ENCODE measurements at places on chromosomes 1 and 21.
A peak's percentile ranks its signal among the peaks of the same experiment; 100 is the strongest.

- no peak for DNase-seq
Measured at GRCh38 chr1:30000266-30000665, 723.1 kb downstream of the MATN1 start.

DNA sequence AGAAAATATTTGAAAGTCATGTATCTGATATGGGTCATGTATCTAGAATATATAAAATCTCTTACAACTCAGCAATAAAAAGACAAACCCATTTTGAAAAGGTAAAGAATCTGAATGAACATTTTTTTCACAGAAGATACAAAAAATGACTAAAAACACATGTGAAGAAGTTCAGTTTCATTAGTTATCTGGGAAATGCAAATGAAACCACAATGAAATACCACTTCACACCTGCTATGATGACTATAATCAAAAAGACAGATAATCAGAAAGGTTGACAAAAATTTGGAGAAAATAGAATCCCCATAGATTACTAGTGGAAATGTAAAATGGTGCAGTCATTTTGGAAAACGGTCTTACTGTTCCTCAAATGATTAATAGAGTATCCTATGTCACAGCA, 631.0 kb downstream of the MRPL39 start:
- no peak for DNase-seq

DNA sequence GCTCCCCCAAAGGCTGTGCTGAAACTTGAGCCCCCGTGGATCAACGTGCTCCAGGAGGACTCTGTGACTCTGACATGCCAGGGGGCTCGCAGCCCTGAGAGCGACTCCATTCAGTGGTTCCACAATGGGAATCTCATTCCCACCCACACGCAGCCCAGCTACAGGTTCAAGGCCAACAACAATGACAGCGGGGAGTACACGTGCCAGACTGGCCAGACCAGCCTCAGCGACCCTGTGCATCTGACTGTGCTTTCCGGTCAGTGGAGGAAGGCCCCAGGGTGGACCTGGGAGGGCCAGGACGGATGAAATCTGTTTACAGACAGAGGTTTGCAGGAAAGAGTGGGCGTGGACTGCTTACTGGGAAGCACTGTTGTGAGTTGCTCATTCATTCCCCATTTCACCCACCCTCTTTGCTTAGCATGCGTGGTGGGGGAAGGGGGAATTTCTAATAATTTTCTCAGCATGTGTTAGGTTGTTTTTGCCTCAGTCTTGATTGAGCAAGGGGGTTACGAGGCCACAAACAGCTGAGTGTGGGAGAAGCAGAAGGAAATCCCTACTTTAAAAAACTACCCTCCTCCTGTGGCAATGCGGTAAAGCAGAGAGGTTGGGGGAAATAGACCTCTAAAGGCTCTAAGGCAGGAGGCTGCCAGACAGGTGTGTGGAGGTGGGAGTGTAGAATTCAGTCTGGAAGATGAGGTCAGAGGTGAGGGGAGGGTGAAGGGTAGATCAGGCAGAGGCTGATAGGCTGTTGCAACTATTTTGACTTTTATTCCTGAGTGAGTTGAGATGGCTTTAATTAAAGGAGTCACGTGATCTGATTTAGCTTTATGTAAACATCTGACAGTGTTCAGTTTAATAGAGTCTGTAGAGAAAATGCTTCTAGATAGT, 1.3 kb downstream of the FCGR2A start:
- DNase-seq, result peak; percentile 15

DNA sequence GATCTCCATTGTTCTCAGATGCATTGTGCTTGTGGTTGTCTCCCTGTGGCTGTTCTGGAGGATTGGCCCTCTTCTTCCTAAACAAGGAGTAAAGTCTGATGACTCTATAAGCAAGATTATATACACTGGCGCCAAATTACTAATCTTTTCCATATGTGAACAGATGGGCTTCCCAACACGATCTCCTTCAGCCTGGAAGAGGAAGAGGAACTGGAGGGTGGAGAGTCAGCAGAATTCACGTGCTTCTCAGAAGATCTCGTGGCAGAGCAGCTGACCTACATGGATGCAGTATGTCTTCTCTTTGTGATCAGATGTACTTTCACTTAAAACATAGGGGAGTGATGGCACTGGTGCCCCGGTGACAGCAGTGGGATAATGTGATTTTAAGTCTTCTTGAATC, 78.7 kb downstream of the RGL1 start:
- DNase-seq, result no peak

GRCh38 chr1:107862064-107862463, 102.9 kb downstream of the VAV3 start:
- peak; percentile 12 for DNase-seq

DNA sequence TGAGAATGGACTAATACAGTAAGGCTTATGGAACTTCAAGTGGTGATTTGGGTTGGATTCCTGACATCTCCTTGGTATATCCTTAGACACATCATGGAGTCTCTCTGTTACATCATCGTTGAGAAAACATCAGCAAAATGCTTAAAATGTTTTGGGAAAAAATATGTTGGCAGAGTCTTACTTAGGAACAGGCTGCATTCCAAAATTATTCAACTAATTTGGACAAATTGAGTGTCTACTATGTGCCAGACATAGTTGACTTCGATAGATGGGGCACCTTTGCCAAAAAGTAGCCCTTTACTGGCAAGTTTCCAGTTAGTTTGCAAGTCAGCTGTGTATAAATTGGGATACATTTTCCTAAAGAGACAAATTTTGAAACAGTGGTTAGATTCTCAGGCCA, 253.4 kb upstream of the ST6GALNAC5 start:
- DNase-seq, result no peak

DNA sequence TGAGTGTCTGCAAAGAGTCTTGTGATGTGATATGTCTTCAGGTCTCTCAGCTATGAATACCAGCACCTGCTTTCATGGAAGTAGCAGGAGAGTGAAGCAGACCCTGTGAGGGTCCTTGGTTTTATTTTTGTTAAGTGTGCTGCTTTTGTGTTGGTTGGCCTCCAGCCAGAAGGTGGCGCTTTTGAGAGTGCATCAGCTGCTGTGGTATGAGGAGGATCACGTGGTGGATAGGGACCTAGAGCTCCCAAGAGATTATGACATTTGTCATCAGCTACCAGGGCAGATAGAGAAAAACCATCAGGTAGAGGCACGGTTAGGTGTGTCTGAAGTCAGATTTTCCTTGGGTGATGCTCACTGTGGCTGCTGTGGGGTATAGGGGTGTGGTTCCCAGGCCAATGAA, 1232.1 kb downstream of the MRPL39 start:
- DNase-seq, result no peak

GRCh38 chr1:112356765-112357164, 39.2 kb upstream of the CTTNBP2NL start:
- DNase-seq, result no peak

DNA sequence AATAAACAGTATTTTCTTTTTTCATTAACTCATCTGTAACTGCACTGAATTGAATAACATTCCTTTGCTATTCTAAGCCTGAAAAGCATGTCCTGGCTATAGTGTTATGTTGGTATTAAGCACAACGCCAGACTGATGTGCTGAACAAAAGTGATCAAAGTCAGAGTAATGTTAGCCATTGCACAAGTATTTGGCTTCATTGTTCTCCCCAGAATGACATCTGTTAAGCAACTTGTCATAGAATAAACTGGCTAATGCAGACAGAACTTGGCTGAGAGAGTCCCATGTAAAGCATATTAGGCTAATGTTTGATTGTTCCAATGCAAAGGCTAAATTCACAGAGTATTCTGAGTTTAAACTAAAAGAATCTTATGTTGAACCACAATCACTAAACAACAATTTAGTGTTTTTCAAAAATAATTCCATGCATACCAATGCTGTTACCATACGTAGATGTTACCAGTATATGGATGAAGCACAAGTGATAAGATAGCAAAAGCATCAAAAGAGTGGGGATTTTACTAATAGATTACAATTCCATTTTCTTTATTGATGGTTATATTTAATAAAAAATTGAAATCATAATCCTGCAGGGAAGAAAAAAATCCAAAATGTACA, 235.3 kb upstream of the DMRTA2 start:
- DNase-seq, result no peak

- DNase-seq, result no peak
Measured at GRCh38 chr1:56777972-56778371, 41.2 kb downstream of the FYB2 start.

- no peak for DNase-seq
Measured at GRCh38 chr1:6168947-6169586, 11.1 kb downstream of the CHD5 start.

GRCh38 chr1:193070942-193071341, 11.5 kb downstream of the RO60 start:
- no peak for DNase-seq

GRCh38 chr1:5755552-5756125, 236.6 kb downstream of the NPHP4 start:
- no peak for DNase-seq

Data from iPS-NIHi11 (cell line).